ENCODE measurements at places on chromosomes 6 and 20. TPM values are rescaled to one million over a fixed set of nuclear protein-coding genes. Genes with fewer than 3 reads are reported as not detected.

DNA sequence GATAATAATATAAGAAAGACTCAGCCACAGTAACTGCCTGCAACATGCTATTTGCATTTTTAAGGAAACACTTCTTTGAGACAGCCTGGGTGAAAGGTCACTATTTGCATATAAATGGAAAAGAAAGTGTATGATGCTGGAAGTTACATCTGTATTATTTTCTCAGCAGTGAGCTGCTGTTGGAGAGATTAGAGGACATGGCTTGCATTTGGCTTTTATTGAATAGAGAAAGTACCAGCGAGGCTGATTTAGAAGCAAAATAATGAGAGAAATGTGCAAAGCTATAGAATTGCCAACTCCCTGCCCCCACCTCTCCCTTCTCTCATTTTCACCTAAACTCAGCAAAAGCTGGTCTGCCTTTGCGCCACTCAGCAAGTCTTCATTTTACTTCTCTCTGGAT is 12.7 kb downstream of the MYT1 start:
- H3K4me1 ChIP-seq: no peaks in the 10 kb centered on the region
- no peak overlapping the region for H3K27ac ChIP-seq
- no peaks in the 10 kb centered on the region for H3K36me3 ChIP-seq
- no peak overlapping the region for H3K4me3 ChIP-seq
- peaks cover 29% of the 10 kb centered on the region for H3K27me3 ChIP-seq

DNA sequence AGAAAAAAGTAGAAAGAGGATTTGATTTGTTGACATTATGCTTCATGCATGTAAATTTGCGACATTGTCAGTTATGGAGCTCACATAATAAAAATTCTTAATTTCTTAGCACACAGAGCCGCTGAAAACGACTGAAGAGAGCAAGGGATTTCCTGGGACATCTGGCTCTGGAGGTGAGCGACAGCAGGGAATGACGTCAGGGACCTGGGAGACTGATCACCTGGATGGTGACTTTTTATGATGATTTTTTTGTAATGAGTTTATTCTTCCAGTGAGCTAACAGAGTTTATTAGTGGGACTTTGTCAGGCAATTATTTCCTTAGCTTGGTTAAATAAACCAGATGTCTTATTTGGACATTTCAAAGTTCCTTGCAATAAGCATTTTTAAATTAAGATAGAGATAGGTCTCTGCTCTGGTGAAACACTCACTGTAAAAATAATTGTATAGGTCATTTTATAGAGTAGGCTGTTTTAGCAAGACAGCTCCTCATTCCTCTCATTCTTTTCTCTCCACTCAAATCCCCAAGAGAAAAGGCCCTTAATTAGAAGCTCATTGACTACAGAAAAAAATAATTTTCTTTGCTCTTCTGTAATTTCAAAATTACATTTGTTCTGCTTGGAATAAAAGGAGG is 19.4 kb downstream of the TMEM200A start:
- no peaks in the 10 kb centered on the region for H3K36me3 ChIP-seq
- no peak for DNase-seq
- H3K27me3 ChIP-seq: no peaks in the 10 kb centered on the region
- no peak overlapping the region for H3K4me3 ChIP-seq

- peaks cover 5% of the 10 kb centered on the region for H3K4me1 ChIP-seq
- H3K36me3 ChIP-seq: no peaks in the 10 kb centered on the region
- no peak for DNase-seq
- H3K27me3 ChIP-seq: no peaks in the 10 kb centered on the region
- no peak overlapping the region for H3K27ac ChIP-seq
Observed at GRCh38 chr6:22231616-22232015, 65.2 kb downstream of the PRL start.

Gene ESR1
- not detected for total RNA-seq

Gene ZNF512B
- total RNA-seq: 28.9 TPM

DNA sequence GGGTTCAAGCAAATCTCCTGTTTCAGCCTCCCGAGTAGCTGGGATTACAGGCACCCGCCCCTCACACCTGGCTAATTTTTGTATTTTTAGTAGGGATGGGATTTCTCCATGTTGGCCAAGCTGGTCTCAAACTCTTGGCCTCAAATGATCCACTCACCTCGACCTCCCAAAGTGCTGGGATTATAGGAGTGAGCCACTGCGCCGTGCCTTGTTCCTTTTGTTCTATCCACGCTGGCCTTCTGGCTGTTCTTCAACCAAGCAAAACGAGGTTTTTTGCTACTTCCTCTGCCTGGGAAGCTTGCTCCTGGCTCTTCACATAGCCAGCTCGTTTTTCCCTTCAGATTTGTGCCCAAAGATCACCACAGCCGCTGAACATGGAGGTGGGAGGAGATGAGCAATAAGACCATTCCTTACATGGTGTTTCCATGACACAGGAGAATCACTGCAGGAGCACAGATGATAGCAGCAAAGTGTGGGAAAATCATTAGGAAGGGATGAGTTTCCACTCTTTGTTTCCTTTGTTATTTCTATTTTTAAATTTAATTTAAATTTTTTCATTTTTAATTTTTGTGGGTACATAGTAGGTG is 201.0 kb upstream of the ZNF217 start:
- no peak overlapping the region for H3K4me3 ChIP-seq
- no peaks in the 10 kb centered on the region for H3K36me3 ChIP-seq
- DNase-seq: no peak
- peaks cover 7% of the 10 kb centered on the region for H3K4me1 ChIP-seq
- no peak overlapping the region for H3K27ac ChIP-seq

Gene ISM1
- total RNA-seq: not detected

DNA sequence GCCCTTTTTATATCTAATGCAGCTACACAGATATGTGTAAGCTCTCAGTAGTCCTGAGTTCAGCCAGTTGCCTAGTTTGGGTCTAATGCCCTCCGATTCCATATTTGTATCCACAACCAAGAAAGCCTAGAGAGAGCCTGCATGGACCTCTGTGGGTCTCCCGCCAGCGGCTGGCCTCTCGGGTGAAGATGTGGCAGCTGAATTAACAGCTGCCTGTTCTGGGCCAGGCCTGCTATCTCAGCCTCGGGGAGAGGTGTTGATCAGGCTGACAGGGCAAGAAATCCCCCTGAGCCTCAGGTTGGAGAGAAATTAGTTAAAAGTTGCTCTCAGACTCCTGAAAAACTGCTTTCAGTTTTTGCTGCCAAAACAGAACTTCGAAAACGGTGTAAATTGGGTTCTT is 19.8 kb downstream of the PTK7 start:
- no peak for DNase-seq
- H3K27me3 ChIP-seq: no peaks in the 10 kb centered on the region
- H3K4me3 ChIP-seq: no peak overlapping the region
- no peaks in the 10 kb centered on the region for H3K36me3 ChIP-seq

- DNase-seq: no peak
- H3K27ac ChIP-seq: no peak overlapping the region
- H3K4me3 ChIP-seq: no peak overlapping the region
- no peaks in the 10 kb centered on the region for H3K27me3 ChIP-seq
Observed at GRCh38 chr6:131877999-131878789, 70.4 kb downstream of the ENPP1 start.

Gene ZBTB46
- total RNA-seq: 0.96 TPM

DNA sequence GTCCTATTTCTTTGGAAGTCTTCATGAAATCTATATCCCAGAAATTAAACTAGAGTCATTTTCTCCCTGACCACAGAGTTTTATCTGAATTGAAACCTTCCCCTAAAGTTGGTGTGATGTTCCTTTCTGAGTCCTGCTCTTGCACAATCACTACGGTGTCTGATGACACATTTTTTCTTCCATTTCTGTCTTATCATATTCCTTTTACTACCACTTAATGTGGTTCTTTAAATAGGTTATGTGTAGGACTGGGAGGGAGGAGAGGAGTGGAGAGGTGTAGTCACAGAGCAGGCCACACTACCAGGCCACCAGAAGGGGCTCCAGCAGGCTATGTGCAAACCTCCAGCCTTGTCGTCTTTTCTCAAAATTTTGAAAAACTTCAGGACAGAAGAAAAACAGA is 39.7 kb upstream of the ATXN1 start:
- no peak overlapping the region for H3K27ac ChIP-seq
- peaks cover 47% of the 10 kb centered on the region for H3K4me1 ChIP-seq
- no peaks in the 10 kb centered on the region for H3K36me3 ChIP-seq

Gene FGD2
- total RNA-seq: not detected

- no peak overlapping the region for H3K4me3 ChIP-seq
- H3K27ac ChIP-seq: no peak overlapping the region
- no peak for DNase-seq
- no peaks in the 10 kb centered on the region for H3K36me3 ChIP-seq
- no peaks in the 10 kb centered on the region for H3K27me3 ChIP-seq
- H3K4me1 ChIP-seq: no peaks in the 10 kb centered on the region
Observed at GRCh38 chr6:142714951-142715785, 229.8 kb downstream of the HIVEP2 start.

Gene GABRR1
- 0.67 TPM for total RNA-seq

Gene NRSN1
- total RNA-seq: not detected

DNA sequence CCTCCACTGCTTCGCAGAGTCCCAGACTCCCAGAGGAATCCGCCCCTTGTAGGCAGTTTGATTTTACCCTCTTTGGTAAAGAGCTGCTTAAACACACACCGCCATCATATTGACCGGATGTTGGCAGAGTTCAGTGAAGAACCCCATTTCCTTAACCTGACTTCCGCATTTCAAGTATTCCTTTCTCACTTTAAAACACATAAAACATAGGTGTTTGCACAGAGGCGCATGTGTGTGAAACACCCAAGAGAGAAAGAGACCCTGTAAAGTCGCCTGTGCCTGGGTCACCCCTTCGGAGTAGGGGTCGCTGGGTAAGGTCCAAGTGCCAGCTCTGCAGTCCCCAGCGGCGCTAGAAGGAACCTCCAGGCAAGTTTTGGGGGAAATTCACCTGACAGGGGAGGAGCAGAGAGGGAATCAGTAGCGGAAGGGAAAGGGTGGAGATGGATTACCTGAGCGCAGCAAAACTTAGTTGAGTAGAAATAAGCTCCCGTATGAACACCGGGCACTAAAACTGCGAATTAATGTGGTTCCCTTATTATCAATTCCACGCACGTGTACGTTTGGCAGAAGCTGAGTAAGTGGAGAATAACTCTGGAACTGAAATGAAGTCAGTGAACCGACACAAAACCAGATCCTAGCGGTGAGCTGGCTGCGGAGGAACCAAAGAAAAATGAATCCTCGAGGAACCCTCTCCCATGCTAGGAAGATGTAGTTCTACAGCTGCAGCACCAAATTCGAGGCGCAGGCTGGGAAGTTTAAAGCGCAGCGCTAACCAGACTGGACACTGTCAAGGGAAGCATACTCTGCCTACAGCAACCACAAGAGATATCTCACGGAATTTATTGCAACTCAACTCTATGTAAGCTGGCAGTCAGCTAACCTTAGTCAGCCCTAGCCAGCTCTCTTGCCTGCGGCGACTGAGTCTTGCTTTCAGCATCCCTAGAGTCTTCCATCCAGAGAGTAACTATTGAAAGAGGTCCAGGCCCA is 3.5 kb upstream of the HTR1B start:
- peak overlapping the region; percentile 40 for H3K4me3 ChIP-seq
- H3K27ac ChIP-seq: no peak overlapping the region
- peak; percentile 9 for DNase-seq
- H3K4me1 ChIP-seq: peaks cover 4% of the 10 kb centered on the region
- H3K36me3 ChIP-seq: no peaks in the 10 kb centered on the region

Gene MUCL3
- not detected for total RNA-seq

GRCh38 chr20:24157213-24157612 is 168.6 kb upstream of the GGTLC1 start:
- H3K4me1 ChIP-seq: peaks cover 4% of the 10 kb centered on the region
- H3K27me3 ChIP-seq: no peaks in the 10 kb centered on the region
- no peak overlapping the region for H3K27ac ChIP-seq
- no peak overlapping the region for H3K4me3 ChIP-seq

- H3K36me3 ChIP-seq: no peaks in the 10 kb centered on the region
- no peaks in the 10 kb centered on the region for H3K27me3 ChIP-seq
- peaks cover 72% of the 10 kb centered on the region for H3K4me1 ChIP-seq
Observed at GRCh38 chr20:53939572-53940359, 130.6 kb downstream of the BCAS1 start.

GRCh38 chr6:169343886-169344749 is 90.5 kb upstream of the THBS2 start:
- no peak overlapping the region for H3K27ac ChIP-seq
- peaks cover 17% of the 10 kb centered on the region for H3K27me3 ChIP-seq
- H3K4me1 ChIP-seq: no peaks in the 10 kb centered on the region
- no peak for DNase-seq
- no peaks in the 10 kb centered on the region for H3K36me3 ChIP-seq

- H3K27ac ChIP-seq: no peak overlapping the region
- no peaks in the 10 kb centered on the region for H3K36me3 ChIP-seq
- H3K27me3 ChIP-seq: no peaks in the 10 kb centered on the region
- peaks cover 4% of the 10 kb centered on the region for H3K4me1 ChIP-seq
Observed at GRCh38 chr6:35158520-35158919, 17.4 kb upstream of the TCP11 start.

DNA sequence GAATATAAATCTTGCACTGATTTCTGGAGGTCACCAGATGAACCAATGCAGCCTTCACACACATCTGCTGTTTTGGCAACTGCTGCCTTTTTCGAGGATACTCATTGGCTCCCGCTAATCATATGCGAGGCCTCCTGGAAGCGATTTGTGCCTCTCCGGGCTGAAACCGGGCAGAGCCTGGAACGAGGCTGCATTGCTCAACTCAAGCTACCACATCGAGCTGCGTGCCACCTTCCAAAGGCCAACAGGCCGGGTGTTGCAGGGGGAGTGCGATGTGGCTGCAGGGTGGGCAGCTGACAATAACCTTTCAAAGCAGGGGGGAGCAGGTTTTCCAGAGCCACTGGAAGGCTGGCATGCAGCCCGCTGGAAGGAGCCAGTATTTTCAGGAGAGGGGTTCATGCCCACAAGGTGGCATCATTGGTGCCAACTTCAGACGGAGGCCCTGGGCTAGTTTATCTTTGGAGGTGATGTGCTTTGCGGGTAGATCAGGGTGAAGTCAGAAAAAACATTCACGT is 122.6 kb upstream of the IFNGR1 start:
- H3K27me3 ChIP-seq: peaks cover 18% of the 10 kb centered on the region
- H3K27ac ChIP-seq: no peak overlapping the region
- H3K4me3 ChIP-seq: no peak overlapping the region
- H3K36me3 ChIP-seq: no peaks in the 10 kb centered on the region

Measured in A673 (cell line).